ENCODE measurements at places on chromosomes 4 and X.

- DNase-seq, result no peak
These were observed 317.6 kb downstream of the DKK2 start for GRCh38 chr4:106718548-106718947.

DNA sequence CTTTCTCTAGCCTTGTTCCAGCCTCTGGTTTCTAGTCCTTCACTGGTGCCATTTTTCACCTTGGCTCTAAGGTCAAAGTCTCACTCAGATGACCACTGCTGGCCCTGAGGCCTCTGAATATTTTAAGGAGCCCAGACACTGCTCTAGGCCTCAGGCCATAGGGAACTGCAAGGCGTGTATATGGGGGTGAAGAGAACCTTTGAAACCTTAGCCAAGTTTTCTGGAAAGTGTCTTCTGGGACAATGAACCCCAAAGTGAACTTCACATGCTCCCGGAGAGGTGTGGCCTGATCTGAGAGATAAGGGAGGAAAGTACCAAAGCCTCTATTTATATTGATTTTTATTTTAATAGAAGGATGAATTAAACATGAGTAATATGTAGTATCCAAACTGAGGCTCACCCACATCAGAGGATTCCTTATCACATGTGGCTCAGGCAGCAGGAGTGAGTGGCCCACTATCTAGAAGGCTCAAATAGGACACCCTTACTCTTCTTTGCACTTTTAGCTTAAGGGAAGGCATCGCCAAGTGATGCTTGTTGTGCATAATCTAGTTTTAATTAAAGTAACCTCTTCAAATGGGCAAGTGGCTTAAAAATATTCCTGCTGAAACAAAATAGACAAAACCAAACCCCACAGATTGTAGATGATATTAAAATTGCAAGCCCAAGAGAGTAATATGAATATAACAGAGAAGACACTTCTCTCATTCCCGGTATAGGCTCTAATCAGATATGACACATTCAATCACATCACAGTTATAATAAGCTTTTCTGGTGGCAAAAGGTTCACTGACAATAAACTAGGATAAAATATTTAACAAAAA, 18.3 kb downstream of the GRPR start:
- DNase-seq, result no peak

GRCh38 chr4:159252491-159252890, 149.6 kb downstream of the RAPGEF2 start:
- DNase-seq, result no peak

DNA sequence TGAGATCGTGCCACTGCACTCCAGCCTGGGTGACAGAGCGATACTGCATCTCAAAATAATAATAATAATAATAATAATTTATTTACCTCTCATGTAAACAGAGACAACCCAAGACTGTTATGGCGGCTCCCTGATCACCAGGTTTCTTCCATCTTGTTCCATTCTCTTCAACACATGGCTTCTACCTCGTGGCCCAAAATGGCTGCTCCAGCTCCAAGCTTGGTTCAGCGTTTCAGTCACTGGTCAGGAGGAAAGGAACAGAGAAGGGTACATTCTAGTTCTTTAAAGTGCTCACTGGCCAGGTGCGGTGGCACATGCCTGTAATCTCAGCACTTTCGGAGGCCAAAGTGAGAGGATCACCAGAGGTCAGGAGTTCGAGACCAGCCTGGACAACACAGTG, 24.9 kb upstream of the CHRNA9 start:
- DNase-seq, result no peak

DNA sequence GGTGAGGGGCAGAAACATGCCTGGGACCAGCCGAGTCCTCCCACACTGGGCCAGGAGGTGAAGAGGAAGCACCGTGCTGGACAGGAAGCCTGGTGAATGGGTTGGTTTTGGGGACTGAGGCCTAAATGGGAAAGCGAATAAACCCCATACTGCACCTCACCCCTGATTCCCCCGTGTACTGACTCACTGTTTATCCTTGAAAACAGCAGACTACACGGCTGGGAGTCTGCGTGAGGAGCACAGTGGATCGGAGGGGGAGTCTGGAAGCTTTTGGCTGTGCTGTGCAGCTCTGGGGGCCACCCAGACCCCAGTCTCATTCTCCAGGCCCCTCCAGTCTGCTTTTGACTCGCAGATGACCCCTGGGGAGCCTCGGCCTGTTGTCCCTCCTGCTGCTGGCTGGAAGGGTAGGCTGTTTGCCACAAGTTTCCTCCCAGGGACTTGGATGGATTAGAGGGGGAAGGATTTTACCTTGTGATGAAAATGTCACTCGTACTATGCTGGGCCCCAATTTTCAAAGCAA, 90.0 kb downstream of the PSAPL1 start:
- DNase-seq, result no peak

DNA sequence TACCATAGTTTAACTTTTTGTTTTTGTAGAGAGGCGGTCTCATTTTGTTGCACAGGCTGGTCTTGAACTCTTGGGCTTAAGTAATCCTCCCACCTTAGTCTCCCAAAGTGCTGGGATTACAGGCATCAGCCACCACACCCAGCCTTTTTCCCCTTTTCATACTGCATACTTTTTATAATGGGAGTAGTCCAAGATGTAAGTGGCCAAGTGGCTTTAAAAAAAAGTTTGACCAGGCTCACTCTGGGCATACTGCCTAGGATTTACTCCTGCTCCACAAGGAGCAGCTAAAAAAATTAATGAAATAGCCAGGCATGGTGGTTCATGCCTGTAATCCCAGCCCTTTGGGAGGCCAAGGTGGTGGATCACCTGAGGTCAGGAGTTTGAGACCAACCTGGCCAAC, 6.0 kb downstream of the GRSF1 start:
- no peak for DNase-seq
